ENCODE measurements at places on chromosomes 4 and X. TPM values are rescaled to one million over a fixed set of nuclear protein-coding genes. Genes with fewer than 3 reads are reported as not detected.

DNA sequence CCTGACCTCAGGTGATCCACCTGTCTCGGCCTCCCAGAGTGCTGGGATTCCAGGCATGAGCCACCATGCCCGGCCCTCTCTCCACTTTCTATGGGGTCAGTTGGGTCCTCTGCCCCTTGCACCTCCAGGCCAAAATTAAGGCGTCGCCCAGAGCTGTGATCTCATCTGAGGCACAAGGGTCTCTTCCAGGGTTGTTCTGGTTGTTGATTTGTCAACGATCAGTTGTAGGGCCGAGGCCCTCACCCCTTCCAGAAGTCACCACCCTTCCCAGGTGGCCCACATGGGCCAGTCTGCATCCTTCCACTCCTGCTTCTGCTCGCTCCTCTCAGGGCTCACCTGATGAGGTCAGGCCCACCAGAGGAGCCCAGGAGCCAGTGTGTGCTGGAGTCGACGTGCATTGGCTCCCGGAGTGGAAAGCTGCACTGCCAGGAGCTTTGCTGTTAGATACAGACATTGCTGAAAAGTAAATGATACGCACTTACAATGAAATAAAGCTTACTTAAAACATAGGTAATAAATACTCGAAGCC lies 14.3 kb upstream of the TMEM271 start:
- no peak overlapping the region for H3K27ac ChIP-seq
- DNase-seq: no peak
- H3K4me3 ChIP-seq: no peak overlapping the region
- H3K36me3 ChIP-seq: no peaks in the 10 kb centered on the region

GRCh38 chrX:41781500-41781899 lies 57.5 kb downstream of the GPR82 start:
- DNase-seq: no peak
- H3K27ac ChIP-seq: no peak overlapping the region
- no peaks in the 10 kb centered on the region for H3K27me3 ChIP-seq

DNA sequence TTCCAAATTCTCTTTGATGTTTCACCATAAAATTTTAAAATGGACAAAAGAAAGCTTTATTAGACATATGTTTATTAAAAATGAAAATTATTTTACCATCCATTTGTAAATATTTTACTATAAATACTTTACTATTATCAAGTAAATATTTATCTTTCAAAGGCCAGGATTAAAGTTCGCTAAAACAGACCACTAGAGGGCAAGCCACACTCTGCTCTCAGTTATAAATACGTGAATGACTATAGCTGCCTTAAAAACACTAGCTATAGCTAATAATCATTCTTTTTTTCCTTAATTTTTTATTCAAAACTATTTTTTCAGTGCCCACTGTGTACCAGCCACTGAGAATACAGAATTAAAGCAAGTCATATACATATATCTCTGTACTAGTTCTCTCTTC lies 38.6 kb downstream of the UNC5C start:
- peaks cover 5% of the 10 kb centered on the region for H3K4me1 ChIP-seq
- H3K4me3 ChIP-seq: no peak overlapping the region
- no peak for DNase-seq
- H3K27ac ChIP-seq: no peak overlapping the region

DNA sequence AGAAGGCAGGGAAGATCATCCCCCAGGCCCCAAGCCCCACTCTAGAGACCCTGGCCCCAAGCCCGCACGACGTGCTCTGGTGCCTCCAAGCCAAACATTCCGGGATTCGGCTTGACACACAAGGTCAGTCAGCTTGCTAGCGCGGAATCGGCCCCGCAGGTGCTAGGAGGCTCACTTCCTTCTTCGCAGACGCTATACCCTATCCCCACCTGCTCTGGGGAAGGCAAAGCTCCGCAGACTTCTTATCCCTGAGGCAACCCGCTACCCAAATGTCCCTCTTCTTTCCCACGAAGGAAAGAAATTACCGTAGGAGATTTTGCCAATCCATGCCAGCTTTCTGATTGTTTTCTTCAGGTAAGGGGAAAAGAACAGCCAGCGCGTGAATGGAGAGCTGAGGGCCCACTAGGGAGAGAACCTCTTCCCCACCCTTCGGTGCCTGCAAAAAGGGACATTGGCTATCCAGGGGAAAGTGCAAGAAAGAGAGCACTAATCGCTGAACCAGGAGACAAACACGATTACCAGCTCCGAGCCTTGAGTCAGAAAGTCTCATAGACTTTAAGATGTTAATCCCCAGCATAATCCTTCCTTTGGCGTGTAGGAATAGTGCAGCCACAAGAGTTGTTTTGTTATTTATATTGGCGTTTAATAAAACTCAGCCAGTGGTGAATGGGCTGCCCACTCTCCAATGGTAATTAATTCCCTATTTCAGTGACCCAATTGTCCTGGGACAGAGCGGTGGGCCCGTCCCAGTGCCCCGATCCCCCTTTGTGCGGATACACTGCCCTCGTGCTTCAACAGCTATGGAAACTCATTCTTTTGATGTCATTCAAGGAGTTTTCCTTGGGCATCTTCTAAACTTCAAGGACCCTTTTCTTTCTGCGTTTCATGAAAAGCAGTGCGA lies 5.4 kb upstream of the NEUROG2 start:
- H3K36me3 ChIP-seq: no peaks in the 10 kb centered on the region
- peaks cover 83% of the 10 kb centered on the region for H3K27me3 ChIP-seq
- no peak overlapping the region for H3K27ac ChIP-seq
- DNase-seq: peak; percentile 39
- peaks cover 31% of the 10 kb centered on the region for H3K4me1 ChIP-seq

GRCh38 chr4:133537780-133538281 lies 388.7 kb downstream of the PCDH10 start:
- DNase-seq: no peak
- no peak overlapping the region for H3K4me3 ChIP-seq
- no peaks in the 10 kb centered on the region for H3K27me3 ChIP-seq
- no peaks in the 10 kb centered on the region for H3K36me3 ChIP-seq

DNA sequence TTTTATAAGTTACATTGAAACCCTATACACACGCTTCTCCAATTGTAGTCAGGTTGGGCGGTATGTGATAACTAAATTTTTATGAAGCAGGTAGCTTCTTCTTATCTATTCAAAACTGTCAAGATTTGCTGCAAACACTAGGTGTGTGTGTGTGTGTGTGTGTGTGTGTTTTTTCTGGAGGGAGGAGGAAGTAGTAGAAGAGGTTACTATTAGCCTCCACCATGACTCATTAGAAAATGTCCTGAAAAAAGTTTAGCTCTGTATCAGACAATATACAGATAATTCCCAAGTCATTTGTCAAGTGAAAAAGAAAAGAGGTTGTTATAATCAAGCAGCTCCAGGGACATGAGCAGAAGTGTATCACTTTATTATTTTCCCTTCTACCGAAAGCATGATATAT lies 33.9 kb downstream of the PCDH7 start:
- no peak overlapping the region for H3K4me3 ChIP-seq
- H3K36me3 ChIP-seq: no peaks in the 10 kb centered on the region
- no peaks in the 10 kb centered on the region for H3K27me3 ChIP-seq
- DNase-seq: no peak

DNA sequence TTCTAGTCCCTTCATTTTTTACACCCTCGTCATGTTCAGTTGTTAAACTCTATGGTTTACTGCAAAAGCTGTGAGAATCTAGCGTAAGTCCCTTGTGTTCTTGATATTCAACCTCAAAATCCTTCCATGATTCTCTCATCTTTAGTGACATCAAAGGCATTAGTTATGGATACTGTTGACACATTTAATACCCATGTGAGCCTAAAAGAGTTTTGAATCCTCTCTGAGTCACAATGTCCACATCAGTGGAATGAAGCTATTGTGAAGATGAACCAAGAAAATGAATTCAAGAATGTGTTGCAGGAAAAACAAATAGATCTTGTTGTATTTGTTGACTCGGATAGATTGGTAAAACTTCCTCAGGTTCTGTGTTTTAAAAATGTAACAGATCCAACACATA lies 394.7 kb upstream of the ATOH1 start:
- no peak for DNase-seq
- no peak overlapping the region for H3K4me3 ChIP-seq
- no peaks in the 10 kb centered on the region for H3K36me3 ChIP-seq
- no peaks in the 10 kb centered on the region for H3K27me3 ChIP-seq

GRCh38 chr4:142846729-142847596 lies 862 bp upstream of the INPP4B start:
- peak; percentile 58 for DNase-seq
- H3K27ac ChIP-seq: peak overlapping the region; percentile 88
- peak overlapping the region; percentile 64 for H3K4me3 ChIP-seq
- peaks cover 23% of the 10 kb centered on the region for H3K27me3 ChIP-seq
- peaks cover 7% of the 10 kb centered on the region for H3K4me1 ChIP-seq

GRCh38 chr4:145186729-145187128 lies 6.3 kb upstream of the OTUD4 start:
- H3K27ac ChIP-seq: no peak overlapping the region
- no peak for DNase-seq
- no peaks in the 10 kb centered on the region for H3K27me3 ChIP-seq
- no peaks in the 10 kb centered on the region for H3K4me1 ChIP-seq
- no peaks in the 10 kb centered on the region for H3K36me3 ChIP-seq

DNA sequence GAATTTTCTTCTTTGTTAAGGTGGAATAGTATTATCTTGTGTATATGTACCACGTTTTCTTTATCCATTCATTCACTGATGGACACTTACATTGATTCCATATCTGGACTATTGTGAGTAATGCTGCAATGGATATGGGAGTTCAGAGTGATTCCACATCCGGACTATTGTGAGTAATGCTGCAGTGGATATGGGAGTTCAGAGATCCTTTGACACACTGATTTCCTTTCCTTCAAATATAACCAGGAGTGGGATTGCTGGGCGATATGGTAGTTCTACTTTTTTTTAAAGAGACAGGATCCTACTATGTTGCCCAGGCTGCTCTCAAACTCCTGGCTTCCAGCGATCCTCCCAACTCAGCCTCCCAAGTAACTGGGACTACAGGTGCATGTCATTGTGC lies 12.1 kb downstream of the TMEM156 start:
- no peak for DNase-seq
- no peaks in the 10 kb centered on the region for H3K36me3 ChIP-seq
- H3K4me3 ChIP-seq: no peak overlapping the region
- H3K27ac ChIP-seq: no peak overlapping the region

- no peak overlapping the region for H3K27ac ChIP-seq
- no peak for DNase-seq
- H3K4me1 ChIP-seq: no peaks in the 10 kb centered on the region
- no peak overlapping the region for H3K4me3 ChIP-seq
These were observed 206.7 kb downstream of the RASL11B start for GRCh38 chr4:53068755-53069330.

DNA sequence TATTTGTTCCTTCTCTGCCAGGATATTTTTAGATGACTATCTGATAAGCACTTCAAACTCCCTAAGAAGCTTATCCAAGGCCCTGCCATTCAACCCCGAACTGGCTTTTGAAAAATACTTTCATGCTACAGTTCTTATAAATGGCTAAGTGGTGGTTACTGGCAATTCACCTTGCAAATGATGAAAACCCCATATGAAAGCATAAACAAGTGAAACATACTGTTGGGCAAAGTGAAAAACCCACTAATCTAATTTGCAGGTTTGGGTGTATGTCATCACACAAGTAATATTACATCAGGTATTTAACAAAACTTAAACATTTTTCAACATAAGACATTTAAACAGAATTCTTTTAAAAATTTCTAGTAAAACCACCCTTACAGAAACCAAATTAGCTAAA lies 31.1 kb downstream of the TAPT1 start:
- DNase-seq: no peak
- no peak overlapping the region for H3K27ac ChIP-seq
- H3K4me3 ChIP-seq: no peak overlapping the region
- H3K27me3 ChIP-seq: no peaks in the 10 kb centered on the region
- no peaks in the 10 kb centered on the region for H3K4me1 ChIP-seq
- peaks cover 8% of the 10 kb centered on the region for H3K36me3 ChIP-seq

- no peaks in the 10 kb centered on the region for H3K36me3 ChIP-seq
- H3K27me3 ChIP-seq: no peaks in the 10 kb centered on the region
- DNase-seq: no peak
- no peaks in the 10 kb centered on the region for H3K4me1 ChIP-seq
These were observed 336.4 kb upstream of the HAND2 start for GRCh38 chr4:173866322-173867026.

- H3K4me1 ChIP-seq: no peaks in the 10 kb centered on the region
- no peak overlapping the region for H3K27ac ChIP-seq
- no peaks in the 10 kb centered on the region for H3K36me3 ChIP-seq
These were observed 187.4 kb upstream of the RPS6KA3 start for GRCh38 chrX:20454117-20454516.

DNA sequence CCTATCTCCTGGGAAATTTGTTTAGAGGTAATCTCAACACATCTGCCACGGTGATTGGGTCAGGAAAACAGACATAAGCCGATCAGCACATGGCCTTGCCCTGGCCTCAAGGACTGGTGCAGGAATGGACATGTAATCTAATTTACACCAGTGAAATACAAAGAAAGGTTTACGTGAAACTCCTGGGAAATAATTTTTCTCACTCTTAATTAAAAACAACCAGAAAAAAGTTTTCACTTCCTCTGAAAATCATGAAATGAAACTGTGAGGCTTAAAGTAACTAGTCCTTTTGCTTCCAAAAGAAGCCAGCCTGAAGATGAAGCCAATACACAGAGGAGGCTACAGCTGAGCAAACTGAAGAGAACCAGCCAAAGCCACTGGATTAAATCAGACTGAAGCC lies 154.1 kb upstream of the FAM241A start:
- no peak for DNase-seq
- no peaks in the 10 kb centered on the region for H3K27me3 ChIP-seq
- H3K36me3 ChIP-seq: no peaks in the 10 kb centered on the region
- no peaks in the 10 kb centered on the region for H3K4me1 ChIP-seq
- H3K4me3 ChIP-seq: no peak overlapping the region

DNA sequence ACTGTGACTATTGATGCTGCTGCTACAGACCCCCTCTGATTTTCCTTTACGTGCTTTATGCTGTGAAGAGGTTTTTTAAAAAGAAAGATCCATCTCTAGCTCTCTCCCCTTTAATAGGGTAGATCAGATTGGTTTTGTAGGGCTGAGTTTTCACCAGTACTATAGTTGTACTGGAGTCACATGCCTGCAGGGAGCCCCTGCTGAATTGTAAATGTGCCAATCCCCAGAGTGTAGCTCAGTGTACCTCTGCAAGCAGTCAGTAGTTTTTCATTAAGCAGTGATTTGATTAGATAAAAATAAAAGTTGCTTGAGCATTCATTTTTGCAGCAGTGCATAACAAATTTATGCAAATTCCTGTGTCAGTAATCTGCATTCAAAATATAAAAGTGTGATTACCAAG lies 179.2 kb downstream of the IL1RAPL2 start:
- H3K27ac ChIP-seq: no peak overlapping the region
- H3K36me3 ChIP-seq: no peaks in the 10 kb centered on the region
- H3K4me3 ChIP-seq: no peak overlapping the region
- no peaks in the 10 kb centered on the region for H3K27me3 ChIP-seq
- no peak for DNase-seq
- no peaks in the 10 kb centered on the region for H3K4me1 ChIP-seq

Gene RWDD4
- total RNA-seq: 8.8 TPM

Gene FGFBP2
- total RNA-seq: 0.58 TPM

Gene PLA2G12A
- 95.9 TPM for total RNA-seq

Gene MAGEB2
- total RNA-seq: not detected

Gene OTOP1
- total RNA-seq: not detected

Gene CSAG3
- total RNA-seq: not detected

Gene IL3RA
- total RNA-seq: 3.6 TPM

Gene MMRN1
- 10.1 TPM for total RNA-seq

Gene PDE5A
- 115 TPM for total RNA-seq

Gene DCK
- 31.6 TPM for total RNA-seq

Gene NOA1
- total RNA-seq: 12.1 TPM

Measured in stomach (tissue), 19 donors.